ENCODE measurements at places on chromosomes 1 and 21. TPM values are rescaled to one million over a fixed set of nuclear protein-coding genes. Genes with fewer than 3 reads are reported as not detected.

Gene TMPRSS15
- 0.06 TPM for total RNA-seq

Gene NEK2
- 10.2 TPM for total RNA-seq

Gene AMY1A
- total RNA-seq, result not detected

Gene DOCK7
- 89.7 TPM for total RNA-seq

Gene CFHR3
- total RNA-seq, result 0.23 TPM

Gene KRTAP27-1
- not detected for total RNA-seq

Gene VAMP3
- 83.7 TPM for total RNA-seq

Gene VAV3
- total RNA-seq, result 115 TPM

Gene ITGB2
- 39.2 TPM for total RNA-seq

Gene PLA2G4A
- total RNA-seq, result 8.9 TPM

Gene NCF2
- 13.4 TPM for total RNA-seq

Gene TMEM269
- total RNA-seq, result 0.47 TPM

Gene CD1B
- total RNA-seq, result not detected

Gene ALPL
- 17.4 TPM for total RNA-seq

Gene SMCP
- not detected for total RNA-seq

Gene ZNF648
- total RNA-seq, result 0.76 TPM

Gene C4BPA
- 0.76 TPM for total RNA-seq

Gene SYTL1
- 8.7 TPM for total RNA-seq

Gene SPRR5
- total RNA-seq, result not detected

Gene ZSWIM5
- 4.8 TPM for total RNA-seq

Gene L1TD1
- total RNA-seq, result 1.3 TPM

Gene FCN3
- 3.9 TPM for total RNA-seq

Gene SRP9
- 221 TPM for total RNA-seq

Gene TYW3
- total RNA-seq, result 11.4 TPM

Gene MNDA
- 18.7 TPM for total RNA-seq

Gene ATF3
- total RNA-seq, result 36.6 TPM

Gene OLFML2B
- total RNA-seq, result 11.5 TPM

Gene AIRE
- total RNA-seq, result 0.70 TPM

Measured in metanephros (tissue), 2 donors.